ENCODE measurements at places on chromosomes 3 and 15.

GRCh38 chr3:14127516-14128161 lies 2.8 kb downstream of the TMEM43 start:
- DNase-seq = no peak

DNA sequence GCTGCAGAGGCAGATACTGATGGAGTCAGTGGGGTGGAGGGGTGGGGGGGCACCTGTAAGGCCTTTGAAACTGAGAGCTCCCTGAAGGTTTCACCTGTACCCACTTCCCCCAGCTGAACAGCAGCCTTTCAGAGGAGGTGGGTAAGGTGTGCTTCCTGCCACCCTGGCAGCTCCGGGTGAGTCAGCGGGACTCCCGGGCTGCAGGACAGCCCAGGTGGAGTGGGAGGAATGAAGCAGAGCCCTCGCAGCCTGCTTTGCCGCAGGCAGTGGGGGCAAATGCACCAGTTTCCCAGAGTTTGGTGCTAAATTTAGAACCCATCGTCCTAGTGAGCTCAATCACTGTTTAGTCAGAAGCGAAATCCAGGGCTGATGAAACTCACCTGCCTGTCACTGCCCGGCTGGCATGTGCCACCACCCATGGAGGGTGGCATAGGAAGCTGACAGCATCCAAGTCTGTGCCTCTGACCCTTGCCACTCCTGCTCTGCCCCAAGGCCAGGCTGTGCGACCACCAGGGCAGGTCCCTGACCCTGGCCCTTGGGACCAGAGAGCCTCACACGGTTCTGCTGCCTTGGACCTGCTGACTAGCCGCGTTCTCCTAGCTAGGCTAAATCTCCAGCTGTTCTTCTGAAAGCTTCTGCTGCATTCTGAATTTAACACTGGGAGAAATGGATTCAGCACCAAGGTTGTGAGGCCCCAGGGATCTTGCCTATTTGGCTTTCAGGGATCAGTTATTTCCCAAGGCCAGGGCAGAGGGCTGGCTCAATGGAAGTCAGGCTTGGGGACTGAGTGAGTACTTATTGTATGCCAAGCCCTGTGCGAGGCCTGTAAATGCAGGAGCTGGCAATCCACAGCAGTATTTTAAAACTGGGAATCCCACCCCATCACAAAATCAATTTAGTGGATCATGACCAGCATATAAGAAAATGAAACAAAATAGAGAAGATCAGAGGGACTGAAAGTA lies 67.3 kb upstream of the RASGRF1 start:
- DNase-seq = no peak

DNA sequence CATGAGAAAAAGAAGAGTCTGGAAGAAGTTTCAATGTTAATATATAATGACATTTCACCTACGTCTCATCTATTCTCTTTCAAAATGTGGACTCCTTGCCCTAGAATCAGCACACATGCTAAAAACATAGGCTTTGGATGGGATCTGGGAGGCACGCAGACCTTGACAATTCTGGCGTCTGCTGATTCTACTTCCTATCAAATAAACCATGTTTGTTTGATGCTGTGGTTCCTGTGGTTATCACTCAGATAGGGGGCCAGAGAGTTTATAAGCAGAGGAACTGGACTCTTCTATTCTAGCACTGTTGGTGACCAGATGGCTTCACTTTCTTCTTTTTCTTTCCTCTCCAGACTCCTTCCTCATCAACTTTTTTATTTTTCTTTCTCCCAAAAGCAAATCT lies 336.8 kb downstream of the DIPK2A start:
- DNase-seq = no peak

GRCh38 chr3:45551214-45552010 lies 43.1 kb upstream of the LIMD1 start:
- no peak for DNase-seq

DNA sequence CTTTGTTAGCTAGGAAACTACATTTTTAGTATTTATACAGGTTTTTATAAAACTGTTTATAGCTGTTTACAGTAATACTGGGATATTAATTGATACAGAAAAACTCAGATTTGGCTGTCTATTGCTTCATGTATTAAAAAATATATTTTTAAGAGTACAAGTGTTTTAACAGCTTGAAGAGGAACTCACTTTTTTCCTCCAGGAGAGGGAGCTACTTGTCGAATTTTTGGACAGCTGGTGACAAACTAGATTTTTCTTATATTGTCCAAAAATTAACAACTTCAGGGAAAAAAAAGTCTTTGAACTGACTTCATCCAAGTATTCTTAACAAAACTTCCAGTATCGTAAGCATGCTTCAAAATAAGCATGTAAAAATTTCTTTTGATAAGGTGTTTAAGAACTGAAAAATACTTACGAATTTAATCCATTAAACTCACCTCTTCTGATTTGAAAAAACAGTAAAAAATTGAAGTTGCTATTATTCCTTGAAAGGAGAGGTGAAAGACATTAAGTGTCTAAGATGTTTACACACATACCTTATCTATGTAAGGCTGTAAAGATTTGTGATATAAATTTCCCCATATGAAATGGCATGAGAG lies 4.0 kb downstream of the DIPK2A start:
- no peak for DNase-seq
